ENCODE measurements at places on chromosomes 3 and 15.

- no peak for DNase-seq
Observed at GRCh38 chr15:85579957-85580694, 199.7 kb downstream of the AKAP13 start.

GRCh38 chr15:42427429-42428223 is 63.3 kb downstream of the ZNF106 start:
- no peak for DNase-seq

DNA sequence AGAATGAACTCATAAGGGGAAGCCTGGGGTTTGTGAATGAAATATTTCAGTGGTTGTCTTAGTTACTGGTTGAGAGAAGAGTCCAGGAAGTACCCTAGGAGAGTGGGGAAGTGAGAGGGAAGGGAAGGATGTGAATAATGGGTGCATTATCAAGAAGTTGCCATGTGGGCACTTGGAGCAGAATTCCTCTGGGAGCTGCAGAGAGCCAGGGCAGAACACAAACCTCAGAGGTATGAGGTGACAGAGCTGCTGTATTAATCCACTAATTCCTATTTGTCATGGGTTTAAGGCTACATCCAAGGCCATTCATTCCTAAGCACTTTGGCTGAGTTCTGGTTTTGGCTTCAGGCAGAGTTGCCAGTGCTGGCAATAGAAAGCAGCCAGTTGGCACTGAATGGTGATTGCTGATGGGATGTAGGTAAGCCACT is 29.0 kb downstream of the NDUFB4 start:
- no peak for DNase-seq

DNA sequence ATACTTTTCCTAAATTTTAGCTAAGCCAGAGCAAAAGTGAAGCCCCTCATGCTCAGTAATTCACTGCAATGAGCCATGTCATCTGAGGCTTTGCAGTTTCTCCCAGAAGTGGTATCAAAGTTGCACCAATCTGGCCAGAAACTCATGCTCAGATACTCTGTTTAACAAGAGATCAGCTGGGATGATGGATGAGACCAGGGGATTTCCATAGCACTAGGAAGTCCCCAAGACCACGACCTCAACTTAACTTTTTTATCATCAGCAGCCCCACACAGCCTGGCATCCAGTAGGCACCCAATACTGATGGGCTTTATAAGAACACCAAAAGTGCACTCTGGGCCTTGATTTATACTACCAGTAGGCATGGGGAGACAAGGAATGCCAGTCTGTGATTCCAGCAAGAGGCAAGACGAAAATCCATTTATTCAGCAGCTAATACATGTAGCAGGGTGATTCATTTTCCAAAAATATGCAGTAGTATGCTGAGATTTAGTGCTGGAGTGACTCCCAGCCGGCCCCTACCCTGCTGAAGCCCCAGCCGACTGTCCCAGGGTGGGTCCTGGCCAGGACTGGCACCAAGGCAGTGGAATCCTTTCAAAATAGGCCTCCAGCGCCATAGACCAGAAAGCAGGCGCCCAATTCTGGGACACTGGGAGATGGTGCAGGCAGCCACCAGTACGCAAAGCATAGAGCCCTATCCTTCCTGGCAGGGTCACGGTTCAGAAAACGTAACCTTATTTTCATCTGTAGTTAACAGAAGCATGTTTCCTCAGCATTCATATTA is 612 bp upstream of the LDHAL6B start:
- no peak for DNase-seq

DNA sequence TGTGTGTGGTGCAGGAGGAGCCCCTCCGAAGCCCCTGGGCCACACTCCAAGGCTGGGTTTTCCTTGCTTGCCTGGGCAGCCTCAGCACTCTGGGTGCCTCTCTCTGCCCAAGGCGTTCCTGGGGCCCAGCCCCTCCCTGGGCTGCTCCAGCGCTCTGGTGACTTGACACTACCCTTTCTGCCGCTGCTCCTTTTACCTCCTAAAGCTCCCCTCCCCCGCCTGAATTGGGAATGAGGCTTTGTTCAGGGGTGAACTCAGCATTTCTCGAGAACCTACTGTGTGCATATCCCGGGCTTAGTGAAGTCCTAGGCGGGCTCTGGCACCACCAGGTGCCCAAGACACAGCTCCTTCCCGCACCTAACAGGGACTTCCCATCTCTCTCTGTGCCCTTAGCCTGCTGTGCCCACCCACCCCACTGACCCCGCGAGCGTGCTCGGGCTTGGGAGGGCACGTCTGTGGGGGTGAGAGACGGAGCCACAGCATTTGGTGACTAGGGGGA is 1.2 kb upstream of the BAHD1 start:
- no peak for DNase-seq

- DNase-seq: no peak
Observed at GRCh38 chr3:132549890-132550578, 47.0 kb upstream of the ACKR4 start.

GRCh38 chr3:60854791-60855190 is 396.5 kb downstream of the FHIT start:
- no peak for DNase-seq

- no peak for DNase-seq
Observed at GRCh38 chr15:39344662-39345141, 236.2 kb upstream of the THBS1 start.

DNA sequence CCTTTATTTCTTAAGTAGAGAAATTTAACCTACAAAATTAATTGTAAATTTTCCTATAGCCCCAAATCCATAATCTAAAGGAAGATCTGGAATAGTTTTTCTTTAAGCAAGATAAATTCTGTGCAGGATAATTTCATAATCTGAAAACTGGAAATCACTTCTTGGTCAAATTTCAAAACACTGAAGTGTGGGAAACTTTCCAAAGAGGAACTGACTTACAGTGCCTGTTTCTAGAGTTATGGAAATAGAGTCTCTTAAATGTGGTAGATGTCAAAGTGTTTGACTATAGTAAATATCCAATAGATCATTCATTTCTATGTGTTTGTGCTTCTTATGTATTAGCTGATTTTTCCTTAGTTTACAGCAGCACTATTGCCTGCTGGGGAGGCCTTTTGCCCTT is 1.6 kb upstream of the P2RY13 start:
- no peak for DNase-seq

DNA sequence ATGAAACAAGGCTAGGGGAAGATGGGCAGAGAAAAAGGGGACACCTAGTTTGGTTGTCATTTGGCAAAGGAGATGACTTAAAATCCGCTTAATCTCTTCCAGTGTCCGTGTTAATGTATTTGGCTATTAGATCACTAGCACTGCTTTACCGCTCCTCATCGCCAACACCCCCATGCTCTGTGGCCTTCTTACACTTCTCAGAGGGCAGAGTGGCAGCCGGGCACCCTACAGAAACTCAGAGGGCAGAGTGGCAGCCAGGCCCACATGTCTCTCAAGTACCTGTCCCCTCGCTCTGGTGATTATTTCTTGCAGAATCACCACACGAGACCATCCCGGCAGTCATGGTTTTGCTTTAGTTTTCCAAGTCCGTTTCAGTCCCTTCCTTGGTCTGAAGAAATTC is 39.6 kb downstream of the DNASE1L3 start:
- no peak for DNase-seq

DNA sequence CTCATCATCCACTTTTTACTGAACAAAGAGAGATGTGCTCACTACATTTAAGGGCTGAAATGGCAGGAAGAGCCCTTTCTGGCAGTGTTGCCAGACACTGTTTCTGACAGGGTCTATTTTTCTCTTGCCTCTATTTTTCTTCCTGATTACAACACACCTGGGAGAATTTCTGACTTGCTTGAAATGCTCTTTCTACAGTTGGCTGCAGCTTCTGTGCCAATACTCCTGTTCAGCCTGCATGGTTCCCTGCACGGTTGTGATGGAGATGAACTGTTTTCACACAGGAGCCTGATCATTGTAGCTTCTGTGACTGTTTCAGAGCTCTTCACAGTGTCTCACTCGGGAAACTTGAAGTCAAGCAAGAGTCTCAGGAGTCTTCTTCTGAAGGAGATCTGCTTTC is 83.0 kb upstream of the DLG1 start:
- DNase-seq: no peak

DNA sequence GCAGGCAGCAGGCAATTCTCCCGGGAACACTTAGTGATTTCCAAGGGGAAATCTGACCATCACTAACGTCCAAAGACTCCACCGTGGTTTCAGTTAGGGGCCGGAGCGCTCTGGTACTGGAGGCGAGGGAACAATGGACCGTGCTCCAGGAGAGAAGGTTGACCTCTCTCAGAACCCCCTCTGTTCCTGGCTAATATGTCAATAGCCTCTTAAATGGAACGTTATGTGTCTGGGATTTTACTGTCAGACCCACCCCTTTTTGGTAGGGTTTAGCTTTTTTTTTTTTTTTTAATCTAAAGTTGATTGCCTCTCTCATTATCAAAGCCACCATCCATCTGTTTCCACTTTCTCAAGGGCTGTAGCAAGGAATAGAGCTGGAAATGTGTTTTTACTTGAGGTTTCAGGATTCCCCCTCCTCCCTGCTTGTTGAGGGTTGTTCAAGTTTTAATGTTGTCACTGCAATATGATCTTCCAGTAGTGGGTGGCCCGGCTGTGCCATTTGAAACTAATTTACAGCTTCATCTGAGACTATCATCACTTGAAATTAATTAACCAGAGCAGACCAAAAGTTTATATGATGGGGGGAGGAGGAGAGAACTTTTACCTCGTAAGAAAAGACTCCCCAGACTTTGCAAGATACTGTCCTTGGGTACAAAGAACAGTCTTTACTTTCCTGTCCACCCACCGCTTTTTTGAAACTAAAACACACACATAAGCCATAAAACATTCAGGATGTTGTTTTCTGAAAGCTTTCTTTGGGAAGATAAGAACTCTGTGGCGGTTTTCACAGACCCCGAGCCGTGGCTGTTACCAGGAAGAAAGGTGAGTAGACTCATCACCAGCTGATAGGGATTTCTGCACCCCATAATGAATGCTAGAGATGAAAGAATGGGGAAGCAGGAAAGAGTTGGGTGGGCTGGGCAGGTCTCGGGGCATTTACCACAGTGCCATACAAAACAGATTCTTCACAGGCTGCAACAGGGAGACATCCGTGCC is 187.8 kb downstream of the UACA start:
- no peak for DNase-seq

DNA sequence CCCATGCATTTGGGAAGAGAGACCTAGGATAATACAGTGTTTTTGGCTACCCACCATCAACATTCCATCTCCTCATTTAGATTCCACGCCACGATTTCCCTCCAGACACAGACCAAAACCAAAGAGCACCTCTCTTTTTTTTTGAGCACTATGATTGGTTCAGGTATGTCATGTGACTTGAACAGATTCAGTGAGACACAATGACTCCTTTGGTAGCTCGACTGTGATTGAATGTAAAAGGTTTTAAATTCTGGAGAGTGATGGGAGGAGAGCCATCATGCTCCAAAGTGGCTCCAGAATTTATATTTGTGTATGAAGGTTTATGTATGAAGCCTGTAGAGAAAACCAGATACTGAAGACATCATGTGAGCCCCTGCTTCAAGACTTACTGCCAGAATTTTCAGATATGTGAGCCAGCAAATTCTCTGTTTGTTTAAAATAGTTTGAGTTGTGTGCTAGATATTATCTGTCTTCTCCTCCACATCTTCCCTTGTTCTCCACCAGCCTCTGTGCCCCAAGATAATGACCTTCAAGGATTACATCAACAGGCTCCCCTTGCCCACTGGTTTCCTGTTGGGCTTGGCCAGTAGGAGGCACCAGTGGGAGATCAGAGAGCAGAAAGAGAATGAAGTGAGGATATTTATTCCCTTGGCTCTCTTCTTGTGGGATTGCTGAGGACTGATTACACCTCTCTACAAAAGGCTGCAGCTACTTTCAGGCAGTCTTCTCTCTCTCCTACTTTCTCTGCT is 12.5 kb downstream of the MYD88 start:
- no peak for DNase-seq

DNA sequence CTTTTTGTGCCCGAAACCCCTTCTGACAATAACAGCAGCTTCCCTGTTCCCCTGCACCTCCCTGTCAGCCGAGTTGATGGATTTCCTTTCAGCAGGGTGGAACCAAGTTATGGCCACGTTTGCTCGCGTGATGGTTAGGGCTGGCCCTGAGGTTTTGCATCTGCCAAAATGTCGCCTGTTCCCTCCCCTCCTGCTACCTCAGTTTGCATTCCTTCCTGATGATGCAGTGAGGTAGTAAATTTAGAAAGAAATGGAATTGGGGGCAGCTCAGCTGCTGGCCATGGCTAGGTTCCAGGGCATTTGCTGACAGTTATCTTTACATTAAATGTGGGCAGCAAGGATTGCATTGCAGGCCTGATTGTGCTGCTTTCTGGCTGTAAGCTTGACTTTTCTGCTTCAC is 13.2 kb downstream of the LIMD1 start:
- DNase-seq: no peak

DNA sequence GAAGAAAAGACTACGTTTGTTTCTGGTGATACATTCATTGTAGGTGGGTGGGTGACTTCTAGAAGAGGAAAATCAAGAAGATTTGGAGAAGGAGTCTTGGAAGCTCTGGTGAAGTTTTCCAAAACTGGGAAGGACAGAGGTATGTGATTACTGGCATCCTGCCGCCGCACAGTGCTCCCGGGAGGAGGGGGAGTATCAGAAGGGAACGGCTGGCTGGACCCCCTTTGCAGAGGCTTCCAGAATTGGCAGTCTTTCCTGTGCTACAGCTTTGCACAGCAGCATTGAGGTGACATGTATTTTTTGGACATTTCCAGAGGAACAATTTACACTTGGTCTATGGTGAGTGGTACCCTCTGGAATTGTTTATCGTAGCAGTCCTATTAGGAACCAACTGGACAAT is 75.7 kb upstream of the EOMES start:
- DNase-seq: no peak

GRCh38 chr3:128808672-128809071 is 70.7 kb upstream of the ACAD9 start:
- DNase-seq: no peak

GRCh38 chr3:133486658-133487057 is 86.8 kb downstream of the BFSP2 start:
- DNase-seq: no peak

DNA sequence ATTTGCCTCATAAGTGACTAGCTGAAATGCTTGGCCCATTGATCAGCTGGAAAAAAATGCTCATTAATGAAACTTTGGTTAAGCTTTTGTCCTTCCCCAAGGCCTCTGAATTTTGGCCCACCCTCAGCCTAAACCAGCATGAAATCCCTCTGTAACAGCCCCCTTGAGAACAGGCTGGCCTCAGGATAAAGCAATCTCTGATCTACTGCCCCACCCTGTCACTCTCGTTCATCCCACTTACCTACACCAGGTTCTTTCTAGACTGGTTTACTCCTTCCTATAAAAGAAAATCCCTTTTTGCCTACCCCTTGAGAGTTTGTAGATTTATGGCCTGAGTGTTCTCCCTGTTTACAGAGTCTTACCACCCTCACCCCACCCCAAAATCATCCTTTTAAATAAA is 3.4 kb upstream of the AEN start:
- no peak for DNase-seq

- DNase-seq: no peak
Observed at GRCh38 chr3:71008350-71008935, 575.1 kb downstream of the FOXP1 start.

GRCh38 chr15:88656760-88657221 is 18.0 kb downstream of the ISG20 start:
- DNase-seq: no peak

DNA sequence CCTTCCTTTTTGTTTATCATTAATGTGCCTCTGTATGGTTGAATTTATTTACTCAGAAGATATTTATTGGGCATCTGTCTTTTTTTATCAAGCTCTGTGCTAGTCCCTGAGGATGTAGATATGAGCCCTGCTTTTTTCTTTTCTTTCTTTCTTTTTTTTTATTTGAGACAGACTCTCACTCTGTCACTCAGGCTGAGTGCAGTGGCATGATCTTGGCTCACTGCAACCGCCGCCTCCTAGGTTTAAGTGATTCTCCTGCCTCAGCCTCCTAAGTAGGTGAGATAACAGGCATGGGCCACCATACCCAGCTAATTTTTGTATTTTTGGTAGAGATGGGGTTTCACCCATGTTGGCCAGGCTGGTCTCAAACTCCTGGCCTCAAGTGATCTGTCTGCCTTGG is 58.5 kb downstream of the MBNL1 start:
- DNase-seq: no peak
